ENCODE measurements at places on chromosomes 2 and 18.

DNA sequence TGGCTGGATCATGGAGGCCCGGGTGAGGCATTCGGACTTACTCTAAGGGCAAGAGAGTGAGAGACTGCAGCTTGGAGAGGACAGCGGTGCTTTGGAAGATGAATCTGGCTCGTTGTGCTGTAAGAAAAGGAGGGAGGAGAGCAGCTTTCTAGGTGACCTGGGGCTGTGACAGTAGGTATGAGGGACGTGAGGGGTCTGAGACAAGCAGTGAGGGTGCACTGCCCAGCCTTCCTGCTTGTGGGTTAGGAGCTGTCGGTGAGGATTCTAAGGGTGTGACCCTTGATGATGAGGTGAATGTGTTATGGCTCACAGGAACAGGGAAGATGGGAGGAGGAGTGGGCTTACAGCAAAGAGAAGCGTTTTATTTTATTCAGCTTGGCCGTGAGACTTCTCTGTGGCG, 27.1 kb upstream of the RHOB start:
- DNase-seq, result no peak

DNA sequence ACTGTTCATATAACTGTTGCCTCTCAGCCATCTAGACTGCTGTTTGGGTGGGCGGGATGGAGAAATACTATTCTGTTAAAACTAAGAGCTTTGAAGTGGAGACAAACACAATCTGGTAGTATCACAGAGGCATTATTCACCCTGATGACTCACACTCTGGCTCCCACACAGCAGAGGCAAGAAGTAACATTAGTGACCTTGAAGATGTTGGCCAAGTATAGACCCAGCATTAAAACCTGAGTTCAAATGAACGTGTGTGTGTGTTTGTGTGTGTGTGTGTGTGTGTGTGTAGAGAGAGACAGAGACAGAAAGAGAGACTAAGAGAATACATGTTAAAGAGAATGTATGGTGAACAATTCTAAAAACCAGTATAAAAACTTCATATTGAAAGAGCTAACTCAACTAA, 22.5 kb upstream of the ACVR1 start:
- DNase-seq, result no peak

DNA sequence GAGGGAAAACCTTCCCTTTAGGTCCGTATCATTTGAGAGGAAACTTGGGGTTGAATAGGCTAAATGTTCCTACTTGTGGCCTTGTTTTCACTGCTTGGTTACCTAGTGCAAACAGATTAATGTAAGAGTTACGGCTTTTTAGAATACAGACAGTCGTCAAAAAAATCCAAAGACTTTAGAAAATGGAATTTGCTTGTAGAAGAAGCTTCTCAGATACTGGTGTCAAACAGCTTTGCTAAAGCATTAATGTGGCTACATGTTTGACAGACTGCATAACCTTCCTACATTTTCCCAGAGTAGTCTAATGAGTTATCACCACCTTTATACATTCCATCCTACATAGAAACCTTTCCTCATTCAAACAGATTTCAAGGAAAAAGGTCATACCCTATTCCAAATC, 114.6 kb downstream of the FMNL2 start:
- no peak for DNase-seq

DNA sequence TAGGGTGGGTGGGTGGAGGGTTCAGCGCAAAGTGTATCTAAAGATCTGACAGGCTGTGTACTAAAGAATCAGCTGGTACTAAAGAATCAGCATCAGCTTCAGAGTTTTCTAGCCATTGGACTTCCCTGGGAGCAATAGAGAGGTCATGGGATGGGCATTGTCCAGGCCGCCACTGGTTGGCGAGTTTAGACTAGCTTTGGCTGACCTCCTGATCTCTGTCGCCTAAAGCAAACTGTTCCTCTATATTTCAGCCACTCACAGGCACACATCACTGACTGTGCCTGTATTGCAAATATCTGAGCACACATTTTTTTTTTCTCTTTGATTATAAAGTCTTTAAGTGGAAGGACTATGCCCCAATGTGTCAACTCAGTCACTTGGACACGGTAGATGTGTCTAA, 267.8 kb upstream of the SKOR2 start:
- no peak for DNase-seq

- peak; percentile 62 for DNase-seq
Observed at GRCh38 chr2:218876562-218877219, 4.0 kb upstream of the WNT10A start.

DNA sequence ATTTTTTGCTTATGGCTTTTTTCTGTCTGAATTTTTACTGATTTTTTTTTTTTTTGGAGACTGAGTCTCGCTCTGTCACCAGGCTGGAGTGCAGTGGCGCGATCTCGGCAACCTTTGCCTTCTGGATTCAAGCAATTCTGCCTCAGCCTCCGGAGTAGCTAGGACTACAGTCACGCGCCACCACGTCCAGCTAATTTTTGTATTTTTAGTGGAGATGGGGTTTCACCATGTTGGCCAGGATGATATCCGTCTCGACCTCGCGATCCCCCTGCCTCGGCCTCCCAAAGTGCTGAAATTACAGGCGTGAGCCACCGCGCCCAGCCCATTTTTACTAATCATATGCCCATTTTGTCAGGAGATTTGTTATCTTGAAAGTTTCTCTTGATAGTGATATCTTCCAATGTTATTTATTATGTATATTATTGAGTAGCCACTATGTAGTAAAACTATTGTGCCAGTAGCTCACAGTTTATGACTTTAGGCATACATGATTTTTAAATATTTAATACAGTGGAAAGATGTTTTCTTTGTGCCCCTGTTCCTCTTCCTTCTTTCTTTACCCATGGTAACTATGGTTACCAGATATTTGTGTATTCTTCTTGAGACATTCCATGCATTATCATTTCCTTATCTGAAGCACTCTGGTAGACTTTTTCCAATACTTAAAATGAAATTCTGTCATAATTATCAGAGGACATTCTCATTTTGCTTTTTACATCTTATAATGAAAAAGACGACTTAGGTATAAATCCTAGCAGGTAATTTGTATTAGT, 2.1 kb downstream of the HAT1 start:
- no peak for DNase-seq

- no peak for DNase-seq
Observed at GRCh38 chr2:218257390-218257981, 3.3 kb upstream of the GPBAR1 start.

DNA sequence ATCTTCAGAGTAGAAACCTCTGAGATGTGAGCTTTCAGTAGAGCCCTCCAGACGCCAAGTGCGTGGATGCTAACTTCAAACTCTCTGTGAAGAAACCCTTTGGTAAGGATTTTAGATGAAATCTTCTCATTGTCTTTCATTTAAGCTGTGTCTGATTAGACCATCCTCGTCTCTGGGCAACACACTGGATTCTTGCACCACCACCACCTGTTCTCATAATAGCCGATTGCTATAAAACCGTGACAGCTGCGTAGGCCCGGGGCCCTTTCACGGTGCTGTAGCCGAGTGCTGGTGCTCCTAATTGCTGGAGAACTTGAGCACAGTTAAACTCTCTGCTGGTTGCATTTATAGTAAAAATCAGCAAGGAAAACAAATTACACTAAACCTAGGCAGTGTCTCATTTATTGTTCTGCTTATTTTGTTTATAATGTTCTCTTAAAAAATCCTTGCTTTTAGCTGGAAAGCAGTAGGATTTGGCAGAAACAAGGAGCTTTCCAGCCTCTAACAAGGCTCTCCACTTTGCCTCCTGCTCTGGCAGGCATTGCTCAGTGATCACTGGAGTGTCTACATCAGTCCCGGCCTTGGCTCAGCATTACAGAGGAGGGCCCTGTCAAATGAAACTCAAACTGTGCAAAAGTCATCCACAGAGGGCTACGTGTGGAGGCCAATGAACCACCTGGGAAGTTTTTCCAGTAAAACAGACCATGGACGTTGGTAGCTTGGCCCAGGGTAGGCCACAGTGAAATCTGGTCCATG, 40.9 kb upstream of the MBP start:
- peak; percentile 1 for DNase-seq

- no peak for DNase-seq
Observed at GRCh38 chr2:217948897-217949296, 53.9 kb downstream of the TNS1 start.

GRCh38 chr2:3104261-3104660, 273.4 kb downstream of the EIPR1 start:
- no peak for DNase-seq

DNA sequence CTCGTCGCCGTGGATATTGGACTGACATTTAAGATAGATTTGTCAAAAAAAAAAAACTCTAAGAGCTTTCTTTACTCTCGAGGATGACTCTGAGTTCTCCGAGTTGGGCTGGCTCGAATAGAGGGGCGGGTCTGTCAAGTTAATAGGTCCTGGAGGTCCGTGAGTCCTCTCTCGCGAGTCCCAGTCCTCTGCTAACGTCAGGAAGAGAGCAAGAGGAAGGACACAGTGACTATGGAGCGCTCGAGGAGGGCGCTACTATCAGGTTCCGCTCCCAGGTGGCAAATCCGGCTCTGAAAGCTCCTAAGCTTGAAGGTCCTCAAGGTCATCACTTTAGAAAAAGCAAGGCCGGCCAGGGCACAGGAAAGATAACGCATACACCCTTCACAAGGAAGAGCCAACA, 404 bp upstream of the AKAIN1 start:
- no peak for DNase-seq

DNA sequence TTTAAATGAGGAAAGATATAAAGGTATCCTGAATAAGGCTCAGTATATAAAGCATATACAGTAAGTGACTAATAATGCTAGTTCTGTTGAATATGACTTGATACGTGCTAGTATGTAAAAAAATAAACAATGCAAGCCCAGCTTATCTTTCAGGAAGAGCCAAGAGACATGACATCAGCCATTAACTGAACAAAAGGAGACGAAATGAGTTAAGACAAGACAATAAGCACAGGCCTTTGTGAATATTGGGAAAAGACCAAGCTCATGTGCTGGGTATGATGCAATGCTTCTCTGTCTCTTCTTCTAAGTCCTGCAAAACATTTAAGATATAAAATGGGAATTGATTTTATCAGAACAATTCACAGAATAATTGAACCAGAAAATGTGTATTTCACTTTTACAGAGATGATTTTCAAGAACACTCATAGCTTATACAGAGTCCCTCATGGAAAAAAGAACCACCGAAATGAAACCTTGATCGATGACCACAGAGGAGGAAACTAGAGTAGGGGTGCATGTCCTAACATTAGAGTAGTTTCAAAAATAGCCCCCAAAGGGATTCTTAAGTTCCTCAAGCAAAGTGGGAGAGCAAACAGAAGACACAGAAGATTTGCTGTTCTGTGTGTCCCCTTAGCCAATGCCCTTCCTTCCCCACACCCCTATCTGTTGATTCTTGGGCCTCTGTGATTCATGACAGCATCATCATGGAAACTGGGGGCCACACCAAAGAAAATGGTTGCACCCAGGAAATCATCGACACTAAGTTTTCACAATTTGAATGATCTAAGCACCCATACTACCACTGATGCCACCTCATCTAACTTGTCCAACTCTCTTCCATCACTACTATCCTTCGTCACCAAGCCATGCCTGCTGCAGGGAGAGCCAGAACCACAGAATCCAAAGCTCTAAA, 68.0 kb upstream of the CRIM1 start:
- no peak for DNase-seq

DNA sequence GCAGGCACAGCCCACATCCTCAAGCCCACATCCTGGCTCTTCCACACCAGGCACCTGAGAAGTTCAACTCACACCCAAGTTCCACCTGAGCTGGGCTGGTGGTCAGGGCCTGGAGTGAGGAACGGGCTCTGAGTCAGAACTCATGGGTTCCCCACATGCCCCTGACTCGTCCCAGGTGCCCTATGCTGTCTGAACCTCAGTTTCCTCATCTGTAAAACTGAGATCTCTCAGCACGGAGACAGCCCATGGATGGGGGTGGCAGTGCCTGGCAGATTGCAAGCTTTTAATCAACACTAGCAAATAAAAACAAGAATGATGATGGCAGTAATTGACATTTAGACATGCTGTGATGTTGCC, 307.8 kb downstream of the NDUFA10 start:
- no peak for DNase-seq
